ENCODE measurements at places on chromosomes 1 and 21.

DNA sequence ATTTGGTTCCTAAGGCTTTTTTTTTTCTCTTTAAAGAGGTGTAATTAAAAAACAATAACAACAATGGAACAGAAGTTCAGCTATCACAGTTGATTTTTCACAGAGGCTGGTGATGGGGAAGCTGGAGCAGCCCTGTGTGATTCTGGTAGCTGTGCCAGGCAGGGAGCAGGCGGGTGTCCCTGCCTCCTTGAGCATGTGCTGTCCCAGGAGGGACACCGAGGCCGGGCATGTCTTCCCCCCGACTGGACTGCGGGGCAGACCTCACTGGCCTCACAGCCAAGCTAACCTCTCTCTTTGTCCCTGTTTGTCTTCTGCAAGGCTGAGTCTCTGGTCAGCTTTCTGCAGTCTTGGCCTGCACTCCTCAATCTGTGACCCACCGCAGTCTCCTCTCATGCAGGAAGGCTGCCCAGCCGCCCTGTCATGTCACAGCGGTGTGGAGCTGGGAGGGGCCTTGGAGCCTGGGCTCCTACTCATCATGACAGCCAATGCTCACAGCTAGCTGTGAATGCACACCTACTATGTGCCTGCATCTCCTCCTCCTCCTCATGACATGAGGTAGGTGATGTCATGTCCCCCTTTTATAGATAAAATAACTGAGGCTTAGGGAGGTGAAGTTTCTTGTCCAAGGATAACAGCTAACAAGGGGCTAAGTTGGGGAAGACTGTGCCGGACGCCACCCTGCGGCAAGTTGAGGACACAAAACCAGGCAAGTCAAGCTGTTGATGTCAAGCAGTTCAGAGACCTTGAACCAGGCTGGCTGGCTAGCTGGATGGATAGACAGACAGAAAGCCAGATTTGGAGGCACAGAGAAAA lies 10.3 kb upstream of the ACTL8 start:
- no peak for DNase-seq

DNA sequence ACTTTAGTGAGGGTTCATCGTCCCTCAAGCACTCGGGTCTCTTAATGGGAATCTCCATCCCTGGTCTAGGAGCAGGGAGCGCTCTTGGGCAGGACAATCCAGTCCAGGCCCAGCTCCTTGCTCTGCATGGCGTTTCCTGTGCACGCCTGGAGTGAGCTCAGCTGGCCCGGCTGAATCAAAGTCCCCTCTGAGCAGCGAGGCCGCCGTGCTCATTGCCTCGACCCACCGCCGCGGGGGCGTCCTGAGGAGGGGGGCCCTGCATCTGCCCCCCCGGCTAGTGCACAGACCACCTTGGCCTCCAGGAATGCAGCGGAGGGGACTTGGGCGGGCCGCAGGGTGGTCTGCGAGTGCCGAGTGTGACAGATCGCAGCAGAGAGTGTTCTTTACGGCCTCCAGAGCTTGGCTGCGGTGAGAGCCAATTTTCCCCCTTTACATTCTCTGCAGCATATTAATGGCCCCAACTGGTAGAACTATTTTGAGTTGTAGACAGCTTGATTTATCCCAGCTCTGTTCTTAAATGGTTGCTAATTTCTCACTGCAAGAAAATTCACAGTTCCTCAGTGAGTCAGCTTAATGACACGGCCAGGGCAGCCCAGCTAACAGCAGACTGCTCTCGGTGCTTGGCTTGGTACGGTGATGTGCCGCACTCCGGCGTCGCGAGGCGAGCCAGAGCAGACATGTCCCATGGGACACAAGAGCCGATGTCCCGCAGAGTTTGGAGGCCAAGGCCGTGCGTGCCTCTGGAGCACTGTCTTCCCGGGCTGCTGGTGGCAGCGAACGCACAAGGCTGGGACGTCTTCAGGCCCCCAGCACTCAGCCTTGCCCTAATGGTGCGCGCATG lies 39.8 kb downstream of the SNAP47 start:
- DNase-seq, result no peak

- DNase-seq, result no peak
These were observed 20.9 kb upstream of the RNF11 start for GRCh38 chr1:51215169-51215568.

GRCh38 chr1:41455479-41456332 lies 28.8 kb downstream of the EDN2 start:
- DNase-seq, result no peak

GRCh38 chr1:179081687-179082332 lies at the start of gene TOR3A:
Gene TOR3A (plus strand): TSS chr1:179082070. CDS start chr1:179082129, 59 bp downstream.
- DNase-seq, result peak; percentile 64

- DNase-seq, result no peak
These were observed 4.6 kb upstream of the CLCA2 start for GRCh38 chr1:86419277-86419903.

GRCh38 chr1:68043443-68044090 lies 6.9 kb downstream of the DIRAS3 start:
- no peak for DNase-seq

- peak; percentile 19 for DNase-seq
These were observed 57.9 kb downstream of the TTC3 start for GRCh38 chr21:37130971-37131370.

DNA sequence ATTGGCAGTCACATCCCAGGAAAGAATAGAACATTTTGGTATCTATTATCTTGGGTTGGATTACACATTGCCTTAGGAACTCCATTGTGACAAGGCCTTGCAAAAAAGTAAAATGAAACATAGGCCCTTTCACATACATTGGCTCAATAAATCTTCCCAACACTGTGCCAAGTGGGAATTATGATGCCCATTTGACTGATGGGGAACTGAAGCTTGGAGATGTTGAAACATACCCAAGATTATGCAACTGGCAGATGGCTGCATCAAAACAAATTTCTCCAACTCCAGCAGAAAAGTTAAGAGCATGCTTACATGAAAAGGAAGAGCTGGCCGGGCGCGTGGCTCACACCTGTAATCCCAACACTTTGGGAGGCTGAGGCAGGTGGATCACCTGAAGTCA lies 26.9 kb downstream of the PLEKHO1 start:
- DNase-seq, result no peak

DNA sequence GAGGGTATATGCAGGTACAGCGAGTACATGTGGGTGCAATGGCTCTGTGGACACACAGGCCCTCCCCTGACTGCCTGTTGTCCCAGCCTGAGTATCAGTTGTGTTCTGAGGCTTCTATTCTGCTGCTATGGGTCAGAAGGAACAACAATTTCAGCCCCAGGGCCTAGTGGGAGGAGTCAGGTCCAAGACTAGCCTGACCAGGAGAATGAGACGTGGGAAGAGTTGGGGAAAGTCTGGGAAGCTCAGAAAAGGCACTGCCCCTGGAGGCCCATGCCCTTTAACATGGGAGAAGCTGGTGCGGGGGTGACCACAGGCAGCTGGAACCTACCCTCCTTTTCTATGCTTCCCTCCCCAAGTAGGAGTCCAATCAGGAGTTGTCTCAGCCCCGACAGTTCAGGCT lies 7.7 kb downstream of the IGSF8 start:
- no peak for DNase-seq

DNA sequence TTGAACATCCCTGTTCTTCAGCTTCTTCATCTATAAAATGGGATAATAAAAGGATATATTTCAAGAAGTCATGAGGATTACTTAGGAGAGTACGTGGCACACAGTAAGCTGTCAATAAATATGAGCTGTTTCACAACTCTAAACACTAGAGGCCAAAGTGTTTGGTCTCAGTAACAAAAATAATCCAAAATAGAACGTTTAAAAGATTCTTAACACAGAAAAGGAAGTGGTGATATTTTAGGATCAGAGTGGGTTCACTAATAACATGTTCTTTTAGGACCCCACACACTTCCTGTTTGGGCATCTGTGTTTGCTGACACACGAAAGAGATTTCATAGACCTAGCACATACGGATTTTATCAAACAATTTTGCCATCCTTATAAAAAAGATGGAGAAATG lies 32.9 kb downstream of the TNFSF18 start:
- no peak for DNase-seq

- no peak for DNase-seq
These were observed 59.6 kb upstream of the PRDX6 start for GRCh38 chr1:173417563-173417962.

GRCh38 chr1:21307663-21308305 lies 17.5 kb upstream of the ECE1 start:
- no peak for DNase-seq

DNA sequence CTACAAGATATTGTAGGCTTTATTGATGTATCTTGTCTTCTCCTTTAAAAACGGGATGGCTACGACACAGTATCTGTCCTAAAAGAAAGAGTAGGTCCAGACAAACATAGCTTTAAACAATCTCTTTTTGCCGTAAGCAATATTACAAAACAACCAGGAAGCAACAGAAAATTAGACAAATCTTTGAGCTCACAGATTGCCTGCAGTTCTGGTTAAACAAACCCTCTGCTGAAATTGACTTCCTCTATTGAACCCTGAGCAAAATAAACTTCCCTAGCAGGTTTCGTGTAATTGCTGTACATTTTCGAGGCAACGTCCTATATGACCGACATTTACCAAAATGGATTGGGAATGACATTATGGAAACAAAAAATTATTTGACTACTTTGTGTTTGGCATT lies 50.6 kb downstream of the CHML start:
- DNase-seq, result no peak

GRCh38 chr1:53074313-53075154 lies 12.5 kb downstream of the PODN start:
- no peak for DNase-seq

- no peak for DNase-seq
These were observed 2.6 kb upstream of the DVL1 start for GRCh38 chr1:1351511-1352427.

DNA sequence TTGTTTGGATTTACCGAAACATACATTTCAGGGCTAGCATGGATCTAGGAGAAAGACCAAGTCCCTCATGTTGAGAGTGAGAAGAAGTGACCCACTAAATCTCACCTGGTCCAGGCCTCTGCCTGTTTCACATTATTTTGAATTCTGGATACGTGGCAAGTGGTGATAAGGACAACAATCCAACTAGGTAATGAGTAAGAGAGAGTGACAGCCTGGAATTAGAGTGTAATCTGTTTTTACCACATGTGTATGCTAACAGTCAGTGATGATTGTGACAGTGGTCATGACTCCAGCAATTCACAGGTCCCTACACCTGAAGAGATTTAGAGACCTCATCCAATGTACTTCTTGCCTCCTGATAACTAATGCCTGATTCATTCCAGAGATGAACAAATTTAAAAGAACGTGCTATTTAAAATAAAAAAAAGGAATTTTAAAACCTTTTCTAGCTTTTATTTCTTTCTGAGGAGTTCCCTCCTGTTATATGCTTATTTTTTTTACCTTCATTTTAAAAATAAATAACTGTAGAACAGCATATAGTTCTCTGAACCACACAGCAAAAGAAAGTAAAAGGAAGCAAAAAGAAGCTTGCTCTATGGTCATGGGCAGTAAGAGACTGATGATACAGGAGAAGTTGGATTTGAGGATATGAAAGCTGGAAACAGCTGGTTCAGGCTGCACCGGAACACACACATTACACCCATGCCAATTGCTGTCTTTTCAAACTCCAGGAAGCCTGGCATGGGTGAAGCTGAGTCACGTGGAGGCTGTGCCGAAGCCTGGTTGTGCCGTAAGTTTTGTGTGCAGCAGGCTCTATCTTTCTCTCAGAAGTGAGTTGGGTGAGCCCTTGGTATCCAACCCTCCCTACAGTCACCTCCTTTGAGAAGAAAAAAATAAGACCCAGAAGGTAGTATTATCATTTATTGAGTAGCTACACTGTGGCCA lies 14.7 kb downstream of the C1orf116 start:
- DNase-seq, result no peak

- no peak for DNase-seq
These were observed 11.2 kb upstream of the CLDN8 start for GRCh38 chr21:30227128-30227527.

DNA sequence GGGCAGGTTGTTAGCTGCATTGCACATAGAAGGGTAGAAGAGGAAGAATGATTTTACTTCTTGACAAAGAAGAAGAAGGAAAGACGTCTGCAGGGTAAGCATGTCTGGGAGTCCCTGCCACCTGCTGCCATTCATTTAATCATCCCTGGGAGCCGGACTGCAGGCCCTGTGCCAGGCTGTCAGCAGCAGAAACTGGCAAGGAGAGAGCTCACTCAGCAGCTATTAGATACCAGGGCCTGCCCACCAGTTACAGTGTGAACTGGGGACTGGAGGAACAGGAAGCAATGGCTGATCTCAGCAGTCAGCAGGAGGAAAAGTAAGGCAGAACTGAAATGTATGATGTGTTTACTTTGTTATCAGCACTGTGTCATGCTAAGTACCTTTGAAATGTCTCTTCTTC lies 75.7 kb upstream of the C1orf87 start:
- no peak for DNase-seq

DNA sequence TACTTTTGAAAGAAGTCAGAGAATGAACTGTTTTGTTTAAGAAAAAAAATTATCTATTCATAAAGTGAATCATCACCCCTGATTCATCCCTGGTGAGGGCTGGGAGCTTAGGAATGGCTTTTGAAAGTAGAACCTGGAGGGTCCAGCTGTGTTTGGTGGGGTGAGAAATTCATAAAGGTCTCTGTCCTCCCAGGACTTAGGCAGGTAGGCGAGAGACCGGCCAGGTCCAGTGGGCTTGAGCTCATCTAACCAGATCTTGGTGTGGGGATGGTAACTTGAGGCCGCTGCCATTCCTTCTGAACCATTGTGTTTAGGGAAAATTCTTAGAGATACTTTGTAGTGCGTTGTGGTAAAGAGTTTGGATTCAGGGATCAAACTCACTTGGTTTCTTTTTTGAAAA lies 156.8 kb upstream of the TNR start:
- DNase-seq, result no peak

DNA sequence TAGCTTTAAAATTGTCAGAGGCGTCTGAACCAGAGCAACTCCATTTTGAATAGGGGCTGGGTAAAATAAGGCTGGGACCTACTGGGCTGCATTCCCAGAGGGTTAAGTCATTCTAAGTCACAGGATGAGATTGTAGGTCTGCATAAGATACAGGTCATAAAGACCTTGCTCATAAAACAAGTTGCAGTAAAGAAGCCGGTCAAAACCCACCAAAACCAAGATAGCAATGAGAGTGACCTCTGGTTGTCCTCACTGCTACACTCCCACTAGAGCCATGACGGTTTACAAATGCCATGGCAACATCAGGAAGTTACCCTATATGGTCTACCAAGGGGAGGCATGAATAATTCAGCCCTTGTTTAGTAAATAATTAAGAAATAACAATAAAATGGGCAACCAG lies 143.6 kb downstream of the GABPA start:
- DNase-seq, result no peak

- DNase-seq, result no peak
These were observed 2.1 kb downstream of the RCOR3 start for GRCh38 chr1:211261229-211261628.

- no peak for DNase-seq
These were observed 419.9 kb downstream of the ZP4 start for GRCh38 chr1:237470712-237471338.

Data from HS-5 (cell line).